ENCODE measurements at places on chromosomes 1 and 21.

GRCh38 chr1:55049271-55049913 is 10.0 kb downstream of the PCSK9 start:
- no peak for DNase-seq

- no peak for DNase-seq
These were observed 1195.6 kb upstream of the ADGRL4 start for GRCh38 chr1:80202118-80202517.

DNA sequence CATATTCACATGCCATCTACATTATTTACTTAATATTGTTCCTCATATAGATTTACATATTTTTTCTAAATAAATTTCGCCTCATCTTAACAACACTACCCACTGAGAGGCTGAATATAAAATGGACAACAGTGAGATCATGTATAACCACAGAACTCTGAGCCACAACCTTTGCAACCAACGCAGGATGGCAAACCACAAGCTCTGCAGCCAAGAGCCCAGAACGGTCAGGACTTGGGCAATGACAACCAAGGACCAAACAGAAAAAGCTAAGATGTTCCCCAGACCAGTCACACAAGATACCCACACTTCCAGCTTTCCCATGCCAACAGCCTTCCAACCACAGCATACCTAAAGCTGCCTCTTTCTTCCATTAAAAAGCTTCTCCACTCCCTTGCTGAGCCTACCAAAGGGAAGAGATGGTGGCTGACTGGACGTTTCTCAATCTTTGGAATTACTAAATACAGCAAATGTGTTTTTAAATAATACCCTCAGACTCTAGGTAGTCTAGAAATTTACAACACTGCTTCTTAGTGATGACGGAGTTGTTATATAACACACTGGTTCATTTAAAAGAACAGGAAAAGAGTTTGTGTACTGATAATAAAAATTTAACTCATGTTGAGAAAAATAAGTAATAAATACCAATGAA is 117.9 kb downstream of the AKT3 start:
- no peak for DNase-seq

- no peak for DNase-seq
These were observed 19.4 kb downstream of the VPS13D start for GRCh38 chr1:12249181-12249580.

DNA sequence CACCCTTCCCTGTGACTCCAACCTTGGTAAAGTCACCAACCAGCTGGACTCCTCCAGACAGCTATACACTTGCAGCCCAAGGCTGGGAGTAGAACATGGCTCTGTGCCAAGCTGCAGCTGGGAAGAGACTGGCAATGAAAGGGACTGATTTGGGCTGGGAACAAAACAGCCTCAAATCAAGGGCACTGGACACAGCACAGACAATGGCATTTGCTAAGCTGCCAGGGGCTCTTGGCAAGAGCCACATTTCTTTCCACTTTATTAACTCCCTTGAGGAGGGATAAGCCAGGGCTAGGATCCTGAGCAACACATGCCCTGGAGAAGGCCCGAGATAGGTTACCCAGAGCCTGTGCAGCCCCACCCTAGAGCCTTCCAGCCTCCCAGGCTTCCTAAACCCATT is 12.0 kb downstream of the SYT11 start:
- DNase-seq, result no peak

- DNase-seq, result no peak
These were observed 28.3 kb downstream of the THAP3 start for GRCh38 chr1:6652986-6653385.

DNA sequence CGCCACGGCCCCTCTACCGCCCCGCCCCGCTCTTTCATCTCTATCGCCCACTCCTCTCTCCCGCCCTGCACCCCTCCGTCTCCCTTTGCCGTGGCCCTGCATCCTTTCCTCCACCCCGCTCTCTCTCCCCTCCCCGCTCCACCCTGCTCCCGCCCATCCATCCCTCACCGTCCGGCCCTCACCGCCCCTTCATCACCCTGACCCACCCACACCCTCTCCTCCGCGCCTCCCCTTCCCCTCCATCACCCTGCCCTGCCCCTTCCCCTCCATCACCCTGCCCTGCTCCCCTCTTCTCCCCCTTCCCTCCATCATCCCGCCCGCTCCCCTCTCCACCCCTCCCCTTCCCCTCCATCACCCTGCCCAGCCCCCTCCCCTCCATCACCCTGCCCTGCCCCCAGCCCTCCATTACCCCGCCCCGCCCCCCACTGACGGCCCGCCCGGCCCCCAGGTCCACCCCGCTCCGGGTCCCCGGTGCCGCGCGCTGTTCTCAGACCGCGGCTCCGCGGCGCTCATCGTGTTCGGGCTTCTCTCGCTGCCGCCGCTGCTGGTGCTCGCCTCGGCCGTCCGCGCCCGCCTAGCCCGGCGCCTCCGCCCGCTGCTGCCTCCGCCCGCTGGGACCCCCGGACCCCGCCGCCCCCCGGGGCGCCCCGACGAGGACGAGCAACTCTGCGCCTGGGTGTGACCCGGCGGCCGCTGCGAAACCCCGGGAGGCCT is 6.2 kb upstream of the ANKRD65 start:
- no peak for DNase-seq

DNA sequence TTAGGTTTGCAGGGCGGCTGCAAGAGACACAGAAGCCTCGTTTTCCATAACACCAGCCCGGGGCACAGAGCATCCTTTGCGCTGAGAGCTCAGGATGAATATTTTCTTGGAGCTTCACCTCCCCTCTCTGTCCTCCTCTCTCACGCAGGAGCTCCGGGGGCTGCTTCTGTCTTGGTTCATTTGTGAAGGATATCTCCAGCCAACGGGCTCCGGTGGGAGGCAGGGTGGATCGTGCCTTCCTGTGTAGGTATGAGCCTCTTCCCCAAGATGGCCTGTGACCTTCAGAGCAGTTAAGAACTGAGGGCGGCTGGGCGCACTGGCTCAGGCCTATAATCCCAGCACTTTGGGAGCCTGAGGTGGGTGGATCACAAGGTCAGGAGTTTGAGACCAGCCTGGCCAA is 319.0 kb upstream of the C1orf174 start:
- no peak for DNase-seq

- DNase-seq, result no peak
These were observed 15.9 kb downstream of the SHISA4 start for GRCh38 chr1:201904579-201904978.

DNA sequence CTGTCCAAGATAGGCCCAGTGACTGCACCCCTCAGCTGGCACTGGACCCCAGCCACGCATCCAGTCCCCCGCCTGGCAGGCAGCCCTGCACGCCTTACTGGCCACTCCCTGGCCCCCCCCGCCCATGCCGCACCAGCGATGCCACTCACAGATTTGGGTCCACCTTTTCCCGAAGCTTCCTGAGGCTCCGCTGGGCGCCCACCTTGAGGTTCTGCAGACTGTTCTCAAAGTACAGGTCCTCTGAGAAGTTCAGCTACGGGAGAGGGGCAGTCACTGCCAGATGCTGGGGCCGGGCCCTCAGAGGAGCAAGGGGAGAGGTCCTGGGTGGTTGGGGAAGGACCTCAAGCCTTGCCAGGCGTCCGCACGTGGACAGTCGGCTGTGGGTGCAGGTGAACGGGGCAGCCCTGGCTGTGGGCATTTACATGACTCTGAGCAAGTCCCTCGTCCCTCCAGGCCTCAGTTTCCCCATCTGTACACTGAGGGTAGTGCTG is 8.1 kb downstream of the PRXL2B start:
- DNase-seq, result no peak

- DNase-seq, result peak; percentile 95
These were observed 702 bp upstream of the ZNF687 start for GRCh38 chr1:151281225-151281968.

DNA sequence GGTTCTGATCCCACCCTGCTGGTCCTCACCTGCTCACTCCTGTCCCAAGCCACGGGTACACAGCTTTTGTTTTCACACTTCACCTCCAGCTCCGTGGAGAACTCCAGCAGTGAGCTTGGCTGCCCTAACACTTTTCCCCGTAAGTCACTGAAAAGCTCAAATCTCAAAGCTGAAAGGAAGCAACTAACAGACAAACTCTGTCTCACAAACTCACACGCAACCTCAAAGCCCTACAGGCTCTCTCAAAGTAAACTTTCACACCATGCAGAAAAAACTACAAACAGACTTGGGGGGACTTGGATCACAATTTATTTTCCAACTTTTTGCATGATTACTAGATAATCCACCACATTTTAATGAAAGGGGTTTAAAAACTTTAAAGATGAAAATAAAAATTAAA is 88.3 kb downstream of the AK5 start:
- DNase-seq, result no peak

- DNase-seq, result no peak
These were observed 210.3 kb downstream of the KCTD3 start for GRCh38 chr1:215777370-215777925.

- no peak for DNase-seq
These were observed 142.8 kb downstream of the ZZZ3 start for GRCh38 chr1:77539519-77540142.

- DNase-seq, result no peak
These were observed 5.6 kb downstream of the NCDN start for GRCh38 chr1:35563166-35563565.

- DNase-seq, result no peak
These were observed 18.7 kb downstream of the PSMG1 start for GRCh38 chr21:39164523-39164922.

GRCh38 chr21:34367320-34367935 is 3.6 kb downstream of the KCNE2 start:
- DNase-seq, result peak; percentile 29

DNA sequence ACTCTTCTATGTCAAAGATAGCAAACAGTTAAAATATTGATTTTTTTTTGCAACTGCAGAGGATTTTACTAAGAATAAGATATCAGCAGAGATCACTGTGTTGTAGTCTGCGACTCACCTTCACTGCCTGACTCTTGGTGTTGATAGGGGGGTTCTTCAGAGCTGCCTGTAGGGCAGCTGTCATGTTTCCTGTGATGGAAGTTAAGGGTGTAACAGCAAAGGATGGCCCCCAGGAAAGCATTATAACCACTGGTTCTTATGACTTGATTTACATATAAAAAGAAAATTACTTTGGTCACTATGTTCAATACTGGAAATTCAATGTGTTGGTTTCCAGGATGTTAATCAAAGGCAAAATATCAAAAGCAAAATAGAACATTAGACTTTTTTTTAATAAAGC is 2.6 kb downstream of the ARPC5 start:
- no peak for DNase-seq

- DNase-seq, result no peak
These were observed 67.5 kb upstream of the BEND5 start for GRCh38 chr1:48844187-48844586.

DNA sequence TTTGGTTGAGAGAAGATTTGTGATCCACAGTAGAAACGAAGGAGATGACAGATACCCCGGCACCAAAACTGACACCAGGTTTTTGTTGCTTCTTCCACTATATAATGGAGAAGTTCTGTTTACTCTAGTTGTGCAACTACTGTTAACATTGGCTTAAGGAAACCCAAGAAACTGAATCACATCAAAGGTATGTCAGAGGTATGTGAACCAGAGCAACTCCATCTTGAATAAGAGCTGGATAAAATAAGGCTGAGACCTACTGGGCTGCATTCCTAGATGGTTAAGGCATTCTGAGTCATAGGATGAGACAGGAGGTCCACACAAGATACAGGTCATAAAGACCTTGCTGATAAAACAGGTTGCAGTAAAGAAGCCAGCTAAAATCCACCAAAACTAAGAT is 173.7 kb upstream of the CAMK1G start:
- DNase-seq, result no peak

DNA sequence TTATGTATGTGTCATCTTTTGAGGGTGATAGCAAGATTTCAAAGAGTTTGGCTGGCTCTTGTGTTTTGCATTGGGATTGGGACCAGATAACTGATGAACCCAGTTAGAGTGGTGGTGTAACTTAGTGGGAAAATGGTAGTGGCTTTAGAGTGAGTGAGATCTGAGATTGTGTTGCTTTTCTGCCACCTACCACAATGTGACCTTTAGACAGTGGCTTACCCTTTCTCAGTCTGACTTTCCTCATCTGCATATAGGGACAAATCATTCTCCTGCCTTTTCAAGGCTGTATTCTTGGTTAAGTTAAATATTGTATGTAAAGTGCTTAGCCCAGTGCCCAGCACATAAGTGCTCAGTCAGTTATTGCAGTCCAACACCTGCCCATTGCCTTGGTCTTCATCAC is 31.3 kb downstream of the CENPF start:
- DNase-seq, result no peak

DNA sequence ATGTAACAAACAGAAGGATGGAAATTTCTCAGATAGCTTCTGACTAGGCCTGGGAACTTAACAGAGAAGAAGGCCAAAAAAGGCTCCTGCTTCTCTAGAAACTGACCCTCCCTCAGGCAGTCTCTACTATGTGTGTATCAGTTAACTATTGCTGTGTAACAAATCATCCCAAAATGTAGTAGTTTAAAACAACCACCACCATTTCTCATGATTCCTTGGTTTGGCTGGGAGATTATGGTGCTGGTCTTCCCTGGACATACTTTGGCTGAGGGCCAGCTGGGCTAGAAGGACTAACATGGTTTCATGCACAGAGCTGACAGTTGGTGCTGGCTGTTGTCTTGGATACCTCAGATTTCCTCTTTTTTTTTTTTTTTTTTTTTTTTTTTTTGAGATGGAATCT is 26.2 kb upstream of the CNN3 start:
- no peak for DNase-seq

DNA sequence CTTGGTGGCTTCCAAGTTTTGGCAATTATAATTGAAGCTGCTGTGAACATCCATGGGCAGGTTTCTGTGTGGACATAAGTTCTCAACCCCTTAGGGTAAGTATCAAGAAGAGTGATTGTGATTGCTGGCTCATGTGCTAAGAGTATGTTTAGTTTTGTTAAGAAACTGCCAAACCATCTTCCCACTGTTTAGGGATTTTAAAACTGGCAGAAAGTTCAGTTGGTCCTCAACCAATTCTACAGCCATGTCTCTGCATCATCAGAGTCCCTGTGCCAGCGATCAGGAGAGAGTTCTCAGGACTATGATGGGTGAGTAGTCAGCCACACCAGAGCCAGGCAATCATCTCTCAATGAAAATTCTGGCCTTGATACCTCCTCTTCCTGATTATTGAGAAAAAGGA is 193.8 kb downstream of the ZC3H11B start:
- no peak for DNase-seq

- no peak for DNase-seq
These were observed 384.5 kb downstream of the LMX1A start for GRCh38 chr1:164971921-164972415.

DNA sequence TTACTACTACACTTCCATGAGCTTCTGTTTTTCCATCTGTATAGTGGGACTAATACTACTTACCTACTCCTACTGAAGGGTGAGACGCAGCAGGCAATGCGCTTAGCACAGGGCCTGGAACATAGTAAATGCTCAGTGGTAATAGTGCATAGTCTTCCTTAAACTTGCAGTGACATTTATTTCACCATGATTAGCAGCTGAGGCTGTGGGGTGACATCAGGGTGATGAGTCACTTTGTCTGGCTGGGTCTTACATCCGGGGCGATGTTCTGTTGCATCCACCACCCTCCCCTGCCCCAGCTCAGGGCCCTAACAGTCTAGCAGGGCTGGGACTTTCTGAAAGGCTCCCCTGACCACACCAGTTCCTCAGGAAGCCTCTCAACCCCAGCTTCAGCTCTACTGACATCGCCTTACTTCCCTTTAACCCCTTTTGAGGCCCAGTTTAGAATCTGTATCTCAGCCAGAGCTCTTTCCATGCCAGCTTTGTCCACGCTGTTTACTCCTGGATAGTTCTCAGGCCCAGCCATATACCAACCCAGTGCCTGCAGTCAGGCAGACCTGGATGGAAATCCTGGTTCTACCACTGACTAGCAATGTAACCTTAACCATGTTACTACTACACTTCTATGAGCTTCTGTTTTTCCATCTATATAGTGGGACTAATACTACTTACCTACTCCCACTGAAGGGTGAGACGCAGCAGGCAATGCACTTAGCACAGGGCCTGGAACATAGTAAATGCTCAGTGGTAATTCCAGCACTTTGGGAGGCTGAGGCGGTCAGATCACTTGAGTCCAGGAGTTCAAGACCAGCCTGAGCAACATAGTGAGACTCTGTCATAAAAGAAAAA is 66.3 kb downstream of the CD58 start:
- peak; percentile 91 for DNase-seq
